ENCODE measurements at places on chromosomes 6 and 20. TPM values are rescaled to one million over a fixed set of nuclear protein-coding genes. Genes with fewer than 3 reads are reported as not detected.

DNA sequence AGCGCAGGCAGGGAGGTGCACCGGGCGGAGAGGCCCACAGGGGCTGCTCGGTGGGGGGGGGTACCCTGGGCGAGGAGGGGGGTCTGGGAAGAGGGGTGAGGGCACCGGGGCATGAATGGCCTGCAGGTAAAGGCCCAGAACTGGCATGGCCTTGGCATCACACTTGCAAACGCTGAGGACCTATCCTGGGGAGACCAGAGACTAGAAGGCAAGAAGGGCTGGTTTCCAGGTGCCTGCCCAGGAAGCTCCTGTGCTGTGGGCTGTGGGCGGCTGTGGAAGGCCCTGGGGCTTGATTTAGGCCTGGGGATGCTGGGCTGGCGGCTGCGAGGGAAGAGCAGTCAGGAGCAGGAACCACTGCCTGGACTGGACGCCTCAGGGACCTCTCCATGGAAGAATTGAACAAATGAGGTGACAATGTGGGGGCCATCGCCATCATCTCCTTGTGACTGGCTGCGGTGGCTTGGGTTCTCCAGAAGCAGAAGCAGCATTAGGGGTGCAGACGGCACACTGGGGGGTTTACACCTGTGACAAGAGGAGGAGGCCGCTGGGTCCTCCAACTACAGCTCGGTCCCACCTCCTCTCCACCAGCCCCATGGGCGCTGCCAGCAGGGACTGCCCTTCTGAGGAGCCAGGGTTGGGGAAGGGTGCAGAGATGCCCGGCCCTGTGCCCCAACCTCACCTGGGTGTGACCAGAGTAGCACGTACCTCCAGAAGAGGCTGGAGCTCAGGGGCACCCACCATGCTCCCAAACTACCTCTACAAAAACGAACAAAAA lies 32.1 kb upstream of the IRF4 start:
- H3K27ac ChIP-seq, result no peak overlapping the region
- no peak for DNase-seq
- H3K27me3 ChIP-seq, result no peaks in the 10 kb centered on the region
- no peaks in the 10 kb centered on the region for H3K36me3 ChIP-seq

GRCh38 chr6:13290335-13290734 lies 38.0 kb downstream of the TBC1D7 start:
- no peaks in the 10 kb centered on the region for H3K27me3 ChIP-seq
- DNase-seq, result no peak
- no peaks in the 10 kb centered on the region for H3K4me1 ChIP-seq

GRCh38 chr6:31239854-31240253 lies 32.0 kb downstream of the HLA-C start:
- DNase-seq, result no peak
- H3K4me3 ChIP-seq, result no peak overlapping the region
- no peaks in the 10 kb centered on the region for H3K4me1 ChIP-seq
- H3K27me3 ChIP-seq, result no peaks in the 10 kb centered on the region
- H3K27ac ChIP-seq, result no peak overlapping the region

Gene SEMG1
- 0.31 TPM for total RNA-seq

Gene PARD6B
- 23.5 TPM for total RNA-seq
